ENCODE measurements at places on chromosomes 2 and 18.

DNA sequence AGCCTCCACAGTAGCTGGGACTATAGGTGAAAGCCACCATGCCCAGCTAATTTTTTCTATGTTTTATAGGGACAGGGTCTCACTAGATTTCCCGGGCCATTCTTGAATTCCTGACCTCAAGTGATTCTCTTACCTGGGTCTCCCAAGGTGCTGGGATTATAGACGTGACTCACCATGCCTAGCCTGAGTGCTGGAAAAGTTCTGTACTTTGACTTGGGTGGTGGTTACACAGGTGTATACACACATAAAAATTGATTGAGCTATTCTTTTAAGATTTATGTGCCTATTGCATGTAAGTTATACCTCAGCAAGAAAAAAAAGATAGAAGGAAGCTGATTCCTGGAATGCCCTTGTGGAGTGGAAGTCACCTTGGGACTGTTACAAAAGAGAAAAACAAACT, 34.8 kb upstream of the KCNF1 start:
- no peak for DNase-seq

DNA sequence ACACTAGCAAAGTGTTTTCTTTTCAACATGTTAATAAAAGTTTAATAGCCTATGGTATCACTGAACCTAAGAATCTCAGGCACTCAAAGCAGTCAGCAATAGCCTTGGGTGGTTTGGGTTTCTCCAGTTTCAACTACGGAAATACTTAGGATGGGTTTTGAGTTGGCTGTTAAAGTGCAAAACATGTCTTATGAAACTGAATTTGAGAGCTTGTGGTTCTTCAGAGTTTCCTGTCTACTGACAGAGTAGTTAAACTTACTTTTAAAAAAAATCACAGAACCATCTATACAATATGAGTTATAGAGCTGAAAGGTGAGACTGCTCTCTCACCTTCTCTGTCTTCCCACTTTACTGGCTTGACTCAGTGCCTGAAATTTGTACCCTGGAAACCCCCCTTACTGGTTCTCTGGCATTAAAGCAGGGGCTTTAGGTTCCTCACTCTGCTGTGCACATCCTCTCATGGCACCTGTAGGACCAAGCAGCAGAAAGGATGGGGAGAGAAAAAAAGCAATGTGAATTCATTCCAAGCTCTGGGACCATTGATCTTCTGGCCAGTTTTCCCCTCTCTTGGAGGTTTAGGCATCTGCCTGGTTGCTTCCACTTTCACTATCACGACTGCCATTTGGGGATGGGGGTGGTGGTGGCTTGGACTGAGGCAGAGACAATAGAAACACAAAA, 18.1 kb downstream of the CCDC141 start:
- no peak for DNase-seq

DNA sequence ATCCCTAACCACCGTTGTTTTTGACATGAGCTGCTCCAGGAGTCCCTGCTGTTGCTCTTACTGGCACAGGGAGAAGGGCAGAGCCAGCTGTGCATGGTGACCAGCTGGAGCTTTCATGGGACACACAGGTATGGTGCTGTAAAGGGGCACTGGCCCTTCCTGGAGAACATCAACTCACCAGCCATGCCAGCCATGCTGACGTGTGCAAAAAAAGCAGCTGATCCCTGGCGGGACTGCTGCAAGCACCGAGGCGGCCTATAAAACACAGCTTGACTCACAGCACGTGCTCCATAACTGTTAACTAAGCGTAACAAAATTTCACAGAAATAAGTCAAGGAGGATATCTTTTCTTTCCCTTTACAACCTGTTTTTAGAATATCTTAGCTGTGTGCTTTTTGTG, 165.1 kb downstream of the TMEM163 start:
- no peak for DNase-seq

DNA sequence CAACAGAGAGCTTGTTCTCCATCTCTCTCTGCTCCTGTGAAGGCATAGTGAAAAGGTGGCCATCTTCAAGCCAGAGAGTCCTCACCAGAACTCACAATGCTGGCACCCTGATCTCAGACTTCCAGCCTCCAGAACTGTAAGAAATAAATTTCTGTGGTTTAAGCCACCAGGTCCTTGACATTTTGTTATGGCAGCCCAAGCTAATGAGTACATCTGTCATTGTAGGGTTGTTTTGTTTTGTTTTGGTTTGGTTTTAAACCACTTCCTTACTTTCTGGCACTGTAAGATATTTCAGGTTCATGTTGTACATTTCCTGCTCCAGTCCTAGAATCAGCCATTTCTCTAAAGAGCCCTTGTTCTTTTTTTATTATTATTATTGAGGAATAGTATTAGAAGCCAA, 171.2 kb downstream of the CPS1 start:
- no peak for DNase-seq

GRCh38 chr2:72999729-73000725, 71.5 kb downstream of the SFXN5 start:
- DNase-seq: no peak

GRCh38 chr2:41906338-41906725, 141.5 kb upstream of the PKDCC start:
- no peak for DNase-seq

DNA sequence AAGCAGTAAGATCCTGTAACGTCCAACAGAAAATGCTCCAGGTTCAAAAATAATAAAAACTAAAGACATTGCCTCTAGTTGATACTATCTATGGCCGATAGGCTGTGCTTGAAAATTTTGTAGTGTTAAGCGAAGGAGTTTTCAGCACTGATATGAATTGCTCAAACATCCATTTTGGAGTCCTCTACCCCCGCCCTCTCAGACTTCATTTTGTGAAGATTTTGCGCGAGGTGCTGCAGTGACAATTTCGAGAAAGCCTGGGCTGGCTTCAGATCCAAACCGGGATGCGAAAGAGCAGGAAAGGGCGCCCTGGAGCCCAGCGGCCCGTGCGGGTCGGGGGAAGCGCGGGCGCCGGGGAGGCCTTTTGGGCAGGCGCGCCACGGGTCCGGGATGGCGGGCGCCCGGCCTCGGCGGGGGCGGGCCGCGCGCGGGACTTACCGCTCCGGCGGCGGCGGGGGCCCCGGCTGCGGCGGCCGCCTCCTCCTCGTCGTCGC, 1.8 kb downstream of the SP3 start:
- peak; percentile 29 for DNase-seq

DNA sequence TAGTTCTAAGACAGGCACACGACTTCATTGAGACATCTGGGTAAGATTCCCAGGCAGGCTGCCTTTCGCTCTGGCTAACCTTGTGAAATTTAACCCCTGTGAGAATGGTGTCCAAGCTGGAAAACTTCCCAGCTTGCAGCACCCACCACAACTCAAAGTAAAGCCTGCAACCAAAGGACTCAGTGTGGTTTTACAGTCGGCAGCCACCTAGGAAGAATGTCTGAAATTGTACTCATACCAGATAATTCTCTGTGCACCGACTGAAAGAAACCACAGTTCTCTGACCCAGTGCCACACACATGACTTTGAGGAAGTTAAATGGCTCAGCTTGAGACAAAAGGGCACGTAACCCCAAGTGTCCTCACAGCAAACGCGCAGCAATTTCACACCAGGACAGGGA, 125.7 kb downstream of the RBMS1 start:
- DNase-seq: no peak

- DNase-seq: no peak
Measured at GRCh38 chr18:3710712-3711301, 260.8 kb downstream of the TGIF1 start.

- DNase-seq: no peak
Measured at GRCh38 chr2:45570671-45571334, 40.3 kb downstream of the SRBD1 start.

DNA sequence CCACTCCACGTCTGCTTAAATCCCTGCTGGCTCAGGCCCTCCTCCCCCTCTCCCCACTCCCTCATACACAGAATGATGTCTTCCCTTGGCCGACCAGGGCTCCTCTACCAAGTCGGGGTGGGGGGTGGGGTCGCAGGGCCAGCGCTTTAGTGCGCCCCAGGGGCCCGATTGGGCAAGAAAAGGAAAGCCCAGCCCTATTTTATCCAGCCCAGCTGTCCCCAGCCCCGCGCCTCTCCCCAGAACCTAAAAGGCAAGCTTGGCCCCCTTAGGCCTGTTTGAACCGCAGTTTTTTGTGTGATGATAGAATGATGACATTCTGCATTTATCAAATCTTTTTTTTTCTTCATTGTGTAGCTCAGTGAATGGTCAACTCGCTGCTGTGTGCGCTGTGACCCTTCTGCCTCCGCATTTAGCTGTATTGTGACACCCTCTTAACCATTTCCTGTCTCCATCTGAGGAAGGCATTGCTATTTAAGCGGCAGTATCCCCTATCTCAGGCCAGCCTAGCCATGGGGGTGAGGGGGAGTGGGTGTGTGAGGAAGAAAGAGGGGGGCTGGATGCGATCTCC, 231.4 kb downstream of the HAUS1 start:
- no peak for DNase-seq

DNA sequence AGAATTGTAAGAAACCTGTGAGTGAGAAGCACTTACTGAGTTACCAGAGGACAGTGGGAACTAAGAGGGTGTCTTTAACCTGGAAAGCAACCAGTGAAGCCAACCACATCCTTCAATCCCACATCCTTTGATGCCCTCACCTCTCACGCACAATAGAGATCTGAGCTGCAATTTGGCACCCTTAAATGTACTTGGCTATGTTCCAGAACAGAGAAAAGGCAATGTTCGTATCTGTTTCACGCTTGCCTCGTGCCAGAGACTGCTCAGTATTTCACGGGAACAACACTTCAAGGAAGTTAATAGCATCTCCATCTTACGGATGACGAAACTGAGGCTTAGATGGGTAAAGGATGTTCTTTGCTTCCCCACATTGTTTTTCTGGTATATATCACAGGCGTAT, 167.4 kb downstream of the DPP10 start:
- DNase-seq: no peak

DNA sequence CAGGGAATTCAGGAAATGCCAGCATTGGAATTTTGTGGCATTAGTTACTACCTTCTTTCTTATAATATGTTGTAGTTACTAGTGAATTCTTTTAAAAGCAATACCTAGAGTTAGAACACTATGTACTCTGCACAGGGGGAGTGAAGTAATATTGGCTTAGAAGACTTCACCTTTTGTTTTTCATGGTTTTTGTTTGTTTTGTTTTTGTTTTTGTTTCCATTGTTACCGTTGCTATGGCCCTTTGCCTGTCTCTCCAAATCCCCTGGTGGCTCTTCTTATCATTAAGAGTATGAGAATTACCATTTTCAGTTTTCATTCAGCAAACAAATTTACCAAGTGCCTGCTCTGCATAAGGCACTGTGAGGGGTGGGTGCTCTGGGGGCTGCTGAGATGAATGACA, 160.1 kb downstream of the HAUS1 start:
- no peak for DNase-seq

DNA sequence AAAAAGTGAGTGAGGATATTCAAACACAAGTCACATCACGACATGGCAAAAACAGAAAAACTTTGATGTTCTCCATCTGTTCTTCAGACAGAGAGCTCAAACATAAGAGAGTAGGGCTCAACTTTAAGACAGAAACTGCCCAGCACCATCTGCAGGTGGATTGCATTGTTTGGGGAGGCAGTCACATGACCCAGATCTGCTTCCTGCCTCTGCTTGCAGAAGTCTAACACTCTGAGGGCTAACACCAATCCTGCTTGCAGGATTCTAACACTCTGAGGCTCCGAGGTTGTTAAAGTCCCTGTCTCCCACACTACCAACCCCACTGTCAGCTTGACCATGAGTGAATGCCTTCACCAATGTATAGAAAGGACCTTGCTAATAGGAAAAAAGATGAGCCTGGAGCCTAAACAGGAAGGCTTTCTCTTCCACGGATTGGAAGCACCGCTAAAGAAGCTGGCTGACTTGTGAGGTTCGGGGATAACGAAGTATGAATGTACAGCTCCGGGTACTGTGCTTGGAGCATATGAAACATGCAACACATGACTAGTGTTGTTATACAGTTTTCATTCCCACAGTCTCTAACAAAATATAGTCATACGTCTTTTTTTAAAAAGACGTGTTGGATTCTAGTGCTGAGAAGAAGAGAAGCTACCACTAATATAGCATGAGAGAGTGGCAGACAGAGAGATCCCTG, 176.6 kb upstream of the CREB1 start:
- no peak for DNase-seq

GRCh38 chr18:6355789-6356589, 58.7 kb downstream of the L3MBTL4 start:
- no peak for DNase-seq

DNA sequence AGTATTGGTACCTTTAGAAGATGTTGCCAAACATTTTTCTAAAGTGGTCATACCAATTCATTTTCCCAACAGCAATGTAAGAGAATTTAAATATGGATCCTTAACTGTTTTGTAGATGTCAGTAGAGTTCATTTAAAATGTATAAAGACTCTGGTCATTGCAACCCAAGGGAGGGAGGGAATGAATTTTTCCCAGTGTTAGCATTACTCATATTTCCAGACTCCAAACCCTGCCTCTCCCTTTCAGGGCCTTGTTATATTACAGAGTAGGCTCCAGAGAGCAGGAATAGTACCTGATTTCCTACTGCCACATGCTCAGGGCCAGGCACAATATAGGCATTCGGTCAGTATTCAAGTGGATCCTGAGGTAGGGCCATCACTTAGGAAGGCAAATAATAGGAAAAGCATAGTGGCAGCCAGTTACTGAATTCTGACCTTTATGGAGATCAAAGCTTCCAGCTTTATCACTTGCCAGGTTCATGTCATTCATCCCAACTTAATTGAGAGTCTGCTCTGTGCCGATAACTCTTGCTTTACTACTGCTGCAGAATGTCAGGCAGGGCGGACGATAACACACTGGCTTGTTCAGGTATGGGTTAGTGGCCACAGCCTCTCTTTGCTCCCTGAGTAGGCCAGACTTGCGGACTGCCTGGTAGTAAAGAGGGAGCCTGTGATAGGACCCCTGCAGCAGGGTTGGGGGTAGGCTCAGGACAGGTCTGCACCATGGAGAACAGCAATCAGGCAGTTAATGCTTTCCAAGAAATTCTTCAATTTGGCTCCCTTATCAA, 75.3 kb downstream of the OSBPL6 start:
- DNase-seq: no peak

DNA sequence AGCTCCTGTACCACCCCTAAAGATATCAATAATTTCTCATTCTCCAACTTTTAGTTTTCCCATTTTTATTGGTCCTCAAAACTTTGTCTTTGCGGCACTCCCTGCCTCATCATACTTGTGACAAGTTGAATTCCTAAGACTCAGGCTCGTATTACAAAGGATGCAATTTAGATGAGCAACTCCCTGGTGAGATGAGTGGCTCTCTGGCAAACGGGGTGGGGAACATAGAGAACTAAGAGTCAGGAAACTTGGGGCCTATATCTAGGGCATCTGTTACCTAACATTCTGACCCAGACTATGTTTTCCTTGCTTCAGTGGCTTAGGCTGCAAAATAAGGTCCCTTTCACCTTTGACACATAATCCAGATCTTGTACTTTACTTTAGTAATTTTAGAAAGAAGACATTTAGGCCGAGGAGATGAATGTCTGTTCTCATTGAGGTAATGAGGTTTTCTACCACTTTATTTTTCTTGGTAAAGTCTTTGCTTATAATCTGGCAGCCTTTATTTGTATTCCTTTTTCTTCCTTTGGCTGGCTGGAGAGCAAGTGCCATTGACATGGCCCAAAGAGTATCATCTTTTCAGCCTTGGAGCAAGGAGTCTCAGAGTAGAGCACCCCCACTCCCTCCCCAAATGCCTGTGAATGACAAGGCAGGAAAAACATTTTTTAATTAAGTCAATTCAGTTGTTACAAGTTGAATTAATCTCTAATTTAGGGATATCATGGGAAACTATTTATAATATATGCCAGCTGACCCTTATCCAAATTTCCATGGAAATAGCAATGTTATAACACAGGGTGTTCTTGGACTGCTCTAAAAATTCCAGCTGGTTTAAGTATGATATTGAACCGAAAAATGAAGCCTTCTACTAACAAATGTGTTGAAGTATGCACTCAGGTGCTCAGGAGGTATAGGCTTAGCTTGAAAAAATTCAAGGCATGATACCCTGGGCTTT, 15.2 kb downstream of the TSPYL6 start:
- DNase-seq: no peak

- DNase-seq: no peak
Measured at GRCh38 chr2:127648321-127648720, 2.4 kb downstream of the GPR17 start.

Measured in stimulated activated CD8-positive, alpha-beta memory T cell treated with anti-CD3 and anti-CD28 coated beads, Interleukin-15, amount 100 ng/mL, for 4 hours (primary cell).